Foreskin melanocyte (primary cell): ENCODE measurements at places on chromosomes 3 and 15.

DNA sequence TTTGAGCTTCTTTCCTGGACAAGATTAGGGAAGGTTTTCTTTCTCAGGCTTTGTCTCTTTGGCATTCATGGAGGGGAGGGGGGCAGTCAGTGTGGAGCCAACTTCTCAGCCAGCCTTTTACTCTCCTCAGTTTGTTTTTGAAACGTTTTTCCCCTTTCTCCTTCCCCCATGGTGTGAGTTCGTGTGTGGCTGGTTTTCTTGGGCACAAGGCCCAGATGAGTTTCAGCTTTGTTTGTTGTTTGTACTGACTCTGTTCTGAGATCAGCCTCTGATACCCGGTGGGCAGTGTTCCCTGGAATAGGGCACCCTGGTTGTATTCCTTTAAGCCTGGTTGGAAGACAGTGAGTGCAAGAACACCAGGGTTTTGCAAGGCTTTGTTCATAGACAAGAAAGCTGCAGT lies 168.2 kb upstream of the RARB start:
- no peak for DNase-seq

GRCh38 chr15:65069779-65070546 lies 2.2 kb upstream of the RASL12 start:
- DNase-seq = no peak

DNA sequence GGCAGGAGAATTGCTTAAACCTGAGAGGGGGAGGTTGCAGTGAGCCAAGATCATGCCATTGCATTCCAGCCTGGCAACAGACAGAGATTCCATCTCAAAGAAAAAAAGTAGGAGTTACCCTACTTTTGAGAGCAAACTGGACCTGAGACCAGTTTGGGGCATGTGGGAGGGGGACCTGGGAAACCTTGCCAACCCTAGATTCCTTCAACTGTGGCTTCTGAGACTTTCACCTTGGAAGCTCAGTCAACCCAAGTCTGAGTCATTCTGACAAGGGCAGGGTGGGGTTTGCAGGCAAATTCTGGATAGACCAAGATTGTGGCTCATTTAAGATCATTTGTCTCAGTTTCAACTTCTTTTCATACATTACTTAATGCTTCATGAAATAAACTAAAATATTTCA lies 23.8 kb upstream of the SIAH2 start:
- no peak for DNase-seq

DNA sequence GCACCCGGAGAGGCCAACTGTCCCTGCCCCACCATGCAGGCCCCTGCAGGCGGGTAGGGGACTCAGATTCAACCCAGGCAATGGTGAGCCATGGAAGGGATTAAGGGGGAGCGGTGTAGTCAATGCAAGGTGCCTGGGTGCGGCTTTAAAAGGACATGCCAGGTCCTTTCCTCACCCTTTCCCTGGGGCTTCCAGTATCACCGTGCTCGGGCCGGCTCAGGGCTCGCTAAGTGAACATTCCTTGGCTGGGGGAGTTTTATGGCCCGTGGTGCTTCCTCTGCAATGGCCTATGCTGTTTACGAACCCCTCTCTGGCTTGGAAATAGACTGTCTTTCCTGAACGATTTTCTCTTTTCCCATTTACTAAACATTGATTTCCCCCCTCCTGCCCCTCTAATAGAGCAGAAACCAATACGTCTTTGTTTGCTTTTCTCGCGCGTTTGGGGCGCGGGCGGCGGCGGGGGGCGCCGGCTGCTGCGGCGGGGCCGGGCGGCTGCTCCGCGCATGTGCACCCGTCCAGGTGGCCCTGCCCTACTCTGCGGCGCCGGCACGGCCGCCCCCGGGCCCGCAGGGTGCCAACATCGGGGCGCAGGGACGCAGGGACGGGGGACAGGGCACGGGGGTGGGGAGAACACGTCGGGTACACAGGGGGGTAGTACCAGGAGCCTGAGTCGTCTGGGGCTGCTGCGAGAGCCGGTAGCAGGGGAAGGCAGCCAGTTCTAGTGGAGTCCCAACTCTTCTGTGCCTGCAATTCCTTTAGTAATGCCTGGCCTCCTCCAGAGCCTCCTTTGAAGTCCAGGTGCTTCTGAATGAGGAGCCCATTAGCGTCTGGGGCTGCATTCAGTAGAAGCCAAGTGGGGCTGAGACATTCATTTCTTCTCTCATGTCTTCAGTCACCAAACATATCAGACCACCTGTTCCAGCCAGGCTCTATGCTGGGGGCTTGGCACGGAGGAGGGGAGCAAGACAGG lies 26.9 kb upstream of the CACNA2D2 start:
- DNase-seq = no peak

DNA sequence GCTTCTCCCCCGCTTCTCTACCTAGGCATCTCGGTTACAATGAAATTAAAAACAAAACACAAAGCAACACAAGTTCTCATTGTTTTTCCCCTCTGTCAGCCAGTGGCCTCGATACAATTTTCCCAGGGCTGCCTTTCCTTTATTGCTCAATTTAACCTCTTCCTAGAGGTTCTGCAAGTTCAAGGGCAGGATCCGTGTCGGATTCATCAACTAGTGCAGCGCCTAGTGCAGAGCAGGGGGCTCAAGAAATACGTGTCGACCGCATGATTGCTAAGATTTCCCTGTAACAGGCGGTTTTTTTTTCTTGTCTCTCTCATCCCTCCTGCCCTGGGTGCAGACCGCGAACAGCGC lies 1.4 kb upstream of the BHLHE40 start:
- DNase-seq = peak; percentile 65

GRCh38 chr3:2375376-2375775 lies 276.7 kb downstream of the CNTN4 start:
- no peak for DNase-seq

- DNase-seq = no peak
These were observed 19.2 kb downstream of the KBTBD13 start for GRCh38 chr15:65095747-65096104.

DNA sequence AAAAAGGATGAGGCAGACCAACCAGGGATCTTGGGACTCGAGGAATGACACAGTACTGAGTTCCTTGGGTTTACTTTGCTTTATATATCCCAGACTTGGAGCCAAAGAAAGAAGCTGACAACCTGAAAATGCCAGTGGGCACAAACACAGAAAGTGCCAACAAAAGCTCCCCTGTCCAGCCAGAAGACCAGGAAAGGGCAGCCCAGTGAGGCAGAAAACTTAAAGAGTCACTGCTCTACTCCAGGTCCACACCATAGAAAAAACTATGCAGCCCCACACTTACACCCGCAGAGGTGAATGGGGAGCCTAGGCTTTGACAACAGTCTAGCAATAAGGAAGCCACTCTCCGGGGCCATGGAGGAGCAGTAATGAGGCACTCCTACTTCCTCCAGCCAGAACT lies 80.3 kb downstream of the FLNB start:
- DNase-seq = no peak

- no peak for DNase-seq
These were observed 253.5 kb upstream of the CTDSPL start for GRCh38 chr3:37608061-37608702.
